ENCODE measurements at places on chromosomes 11 and 22.

DNA sequence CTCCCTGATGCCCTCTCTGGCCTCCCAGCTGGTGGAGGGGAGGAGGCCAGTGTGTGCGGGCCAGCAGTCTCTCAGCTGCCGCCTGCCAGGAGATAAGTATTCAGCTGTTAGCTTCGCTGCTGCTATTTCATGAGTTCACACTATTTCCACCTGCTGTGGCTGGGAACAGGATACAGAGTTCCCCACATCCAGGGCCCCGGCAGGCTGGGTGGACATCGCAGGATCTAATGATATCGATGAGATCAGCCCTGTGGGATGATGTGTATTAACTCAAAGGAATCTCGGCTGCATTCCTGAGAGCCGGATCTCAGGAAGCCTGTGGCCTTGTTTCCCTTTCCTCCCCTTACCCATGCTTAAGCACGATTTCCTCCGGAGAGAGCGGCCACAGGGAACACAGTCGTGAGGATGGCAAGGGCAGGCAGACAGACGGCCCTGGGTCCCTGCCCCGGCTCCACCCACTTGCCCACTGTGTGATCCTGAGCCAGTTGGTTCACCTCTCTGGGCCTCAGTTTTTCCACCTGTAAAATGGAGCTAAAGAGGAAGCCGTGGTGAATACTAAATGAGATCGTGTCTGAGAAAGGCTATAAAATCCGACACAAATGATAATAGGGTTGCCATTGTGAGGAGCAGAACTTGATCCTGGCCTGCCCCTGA lies 6.5 kb upstream of the PVALB start:
- DNase-seq = no peak

DNA sequence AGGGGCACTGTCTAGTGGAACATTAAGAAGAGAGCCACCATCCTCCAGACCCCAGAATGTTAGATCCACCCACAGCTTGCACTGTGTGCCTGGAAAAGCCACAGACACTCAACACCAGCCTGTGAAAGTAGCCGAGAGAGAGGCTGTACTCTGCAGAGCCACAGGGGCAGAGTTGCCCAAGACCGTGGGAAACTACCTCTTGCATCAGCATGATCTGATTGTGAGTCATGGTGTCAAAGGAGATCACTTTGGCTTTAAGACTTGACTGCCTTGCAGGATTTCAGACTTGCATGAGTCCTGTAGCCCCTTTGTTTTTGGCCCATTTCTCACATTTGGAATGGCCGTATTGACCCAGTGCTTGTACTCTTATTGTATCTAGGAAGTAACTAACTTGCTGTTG lies 115.9 kb upstream of the CCDC179 start:
- DNase-seq = no peak

DNA sequence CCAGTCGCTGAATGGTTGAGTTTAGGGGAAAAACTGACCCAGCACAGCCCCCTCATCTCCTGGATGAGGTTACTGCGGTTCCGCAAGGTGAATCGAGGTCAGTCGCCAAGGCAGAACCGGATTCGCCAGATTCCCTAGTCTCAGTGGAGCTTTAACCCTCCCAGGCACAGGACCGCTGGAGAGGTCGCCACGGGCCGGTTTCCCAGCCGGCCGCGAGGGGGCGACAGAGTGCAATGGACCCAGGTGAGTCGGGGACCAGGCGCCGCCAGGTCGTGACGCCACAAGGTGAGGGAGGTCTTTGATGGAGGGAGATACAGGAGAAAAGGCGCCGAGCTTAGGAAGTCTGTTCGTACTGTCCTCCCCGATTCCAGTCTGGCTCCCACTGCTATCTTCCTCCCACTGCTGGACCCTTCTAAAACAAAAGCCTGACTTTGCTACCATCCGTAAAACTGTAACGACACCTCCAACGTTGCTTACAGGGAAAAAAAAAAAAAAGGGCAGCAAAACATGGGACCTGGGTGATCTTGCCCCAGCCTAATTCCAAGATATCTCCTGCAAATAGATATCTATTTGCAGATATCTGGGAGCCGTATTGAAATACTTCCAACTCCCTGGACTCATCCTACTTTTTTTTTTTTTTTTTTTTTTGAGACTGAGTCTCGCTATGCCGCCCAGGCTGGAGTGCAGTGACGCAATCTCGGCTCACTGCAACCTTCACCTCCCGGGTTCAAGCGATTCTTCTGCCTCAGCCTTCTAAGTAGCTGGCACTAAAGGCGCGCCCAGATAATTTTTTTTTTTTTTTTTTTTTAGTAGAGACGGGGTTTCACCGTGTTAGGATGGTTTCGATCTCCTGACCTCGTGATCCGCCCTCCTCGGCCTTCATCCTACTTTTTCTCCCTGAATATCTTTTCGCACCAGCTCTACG lies 1.4 kb upstream of the GGA1 start:
- no peak for DNase-seq

GRCh38 chr11:44596525-44597276 lies 31.2 kb downstream of the CD82 start:
- no peak for DNase-seq

- peak; percentile 36 for DNase-seq
Observed at GRCh38 chr22:30421695-30422480, 3.7 kb upstream of the MTFP1 start.

GRCh38 chr11:2762451-2762850 lies 62.7 kb upstream of the KCNQ1OT1 start:
- DNase-seq = no peak

DNA sequence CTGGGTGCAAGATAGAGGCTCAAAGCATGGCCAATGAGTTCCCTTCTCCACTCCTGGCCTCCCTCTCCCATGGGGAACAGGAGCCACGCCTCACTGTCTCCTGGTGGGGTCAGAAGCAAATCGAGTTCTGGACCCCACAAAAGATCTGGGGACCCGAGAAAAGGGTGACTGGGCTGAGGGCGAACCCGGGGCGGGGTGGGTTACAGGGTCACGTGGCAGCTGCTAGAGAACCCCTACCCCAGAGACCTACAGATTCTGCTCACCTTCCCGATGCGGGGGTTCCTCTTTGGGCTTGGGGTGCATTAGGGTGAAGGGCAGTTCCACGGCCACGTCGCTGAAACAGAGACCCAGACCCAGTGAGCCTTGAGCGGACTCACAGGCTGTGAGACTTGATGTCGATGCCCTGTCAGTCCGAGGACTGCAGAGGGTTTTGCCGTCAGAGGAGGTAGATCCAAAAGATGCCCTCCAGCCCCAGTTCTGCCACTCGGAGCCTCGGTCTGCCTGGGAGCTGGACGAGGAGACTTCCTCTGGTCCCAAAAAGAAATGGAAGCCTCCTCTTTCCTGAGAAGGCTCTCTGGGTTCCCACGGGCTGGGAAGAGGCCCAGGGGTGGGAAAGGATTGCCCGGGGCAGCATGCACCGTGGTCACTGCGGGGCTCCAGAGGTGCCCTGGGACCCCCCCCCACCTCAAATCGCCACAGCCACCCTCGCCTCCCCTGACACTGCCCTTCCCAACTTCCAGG lies 28.2 kb downstream of the TPBGL start:
- no peak for DNase-seq

DNA sequence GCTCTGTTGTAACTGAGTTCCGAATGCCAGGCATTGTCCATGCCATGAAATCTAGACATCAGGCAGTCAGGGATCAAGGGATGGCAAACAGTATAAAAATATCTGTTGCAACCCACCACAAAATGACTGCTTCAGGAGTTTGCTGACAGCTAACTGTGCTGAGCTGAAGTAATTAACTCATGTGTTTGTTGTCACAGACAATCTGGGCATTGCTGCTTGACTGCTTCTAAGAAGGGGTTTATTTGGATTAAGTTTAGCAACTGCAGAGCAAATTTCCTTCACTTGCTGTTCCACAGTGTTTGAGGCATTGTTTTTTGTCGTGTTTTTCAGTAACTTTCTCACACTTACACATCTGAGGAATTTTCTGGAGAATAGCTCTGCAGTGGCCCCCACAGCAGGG lies 30.4 kb downstream of the BSX start:
- no peak for DNase-seq

DNA sequence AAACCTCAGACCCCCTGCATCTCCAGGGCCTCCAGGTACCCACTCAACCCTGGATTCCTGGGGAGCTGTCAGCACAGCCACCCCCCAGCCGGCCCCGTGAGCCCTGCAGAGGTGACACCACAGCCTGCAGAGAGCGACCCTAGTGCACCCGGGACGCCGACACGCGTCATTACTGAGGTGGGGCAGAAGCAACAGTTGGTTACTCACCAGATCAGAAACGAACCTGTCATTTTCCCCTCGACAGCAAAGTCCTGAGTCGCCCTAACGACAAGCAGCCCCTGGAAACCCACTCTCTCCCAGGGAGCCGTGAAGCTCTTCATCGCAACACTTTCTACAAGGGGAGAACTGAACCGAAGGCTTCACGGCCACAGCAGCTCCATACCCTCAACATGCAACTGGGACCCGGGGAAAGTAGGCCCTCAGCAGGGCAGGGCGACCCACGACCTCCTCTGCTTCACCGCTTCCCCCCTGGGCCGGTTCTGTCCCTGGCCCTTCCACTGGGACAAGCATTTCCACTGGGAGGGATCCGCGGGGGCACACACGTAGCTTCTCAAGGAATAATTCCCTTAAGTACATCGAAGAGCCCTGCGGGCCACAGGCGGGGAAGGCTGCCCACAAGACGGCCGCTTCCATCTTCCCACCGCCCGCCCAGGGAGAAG lies 1.6 kb downstream of the BRD1 start:
- no peak for DNase-seq

GRCh38 chr22:50715776-50716175 lies 22.2 kb upstream of the ACR start:
- DNase-seq = no peak

All from GF-D8 (cell line).